CD14-positive monocyte (primary cell): ENCODE measurements at places on chromosomes 4 and X.

GRCh38 chr4:15510961-15511360, 41.3 kb downstream of the CC2D2A start:
- DNase-seq = no peak

- DNase-seq = no peak
Observed at GRCh38 chr4:43709443-43709842, 739.2 kb downstream of the KCTD8 start.

DNA sequence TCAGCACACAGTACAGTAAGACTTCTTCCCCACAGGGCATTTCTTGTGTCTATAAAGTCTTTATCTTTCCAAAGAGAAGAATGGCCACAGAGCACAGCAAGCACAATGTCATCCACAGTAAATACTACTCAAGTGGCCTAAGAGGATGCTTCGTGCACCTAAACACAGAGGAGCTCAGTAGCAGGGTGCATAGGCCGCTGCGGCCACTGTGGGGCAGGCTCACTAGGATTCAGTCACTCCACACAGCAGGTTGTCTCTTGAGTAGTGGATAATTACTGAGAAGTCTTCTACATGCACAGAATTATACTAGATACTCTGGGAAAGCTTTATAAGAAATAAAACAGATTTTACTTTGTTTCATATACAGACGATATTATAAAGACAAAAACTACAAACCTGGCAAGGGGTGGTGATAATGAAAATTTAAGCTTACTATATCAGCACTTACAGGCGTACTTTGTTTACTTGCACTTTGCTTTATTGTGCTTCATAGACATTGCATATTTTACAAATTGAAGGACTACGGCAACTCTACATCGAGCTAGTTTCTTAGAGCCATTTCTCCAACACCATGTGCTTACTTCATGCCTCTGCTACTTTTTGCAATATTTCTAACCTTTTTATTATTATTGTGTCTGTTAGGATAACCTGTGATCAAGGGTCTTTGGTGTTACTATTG, 78.5 kb downstream of the PRDM5 start:
- no peak for DNase-seq

DNA sequence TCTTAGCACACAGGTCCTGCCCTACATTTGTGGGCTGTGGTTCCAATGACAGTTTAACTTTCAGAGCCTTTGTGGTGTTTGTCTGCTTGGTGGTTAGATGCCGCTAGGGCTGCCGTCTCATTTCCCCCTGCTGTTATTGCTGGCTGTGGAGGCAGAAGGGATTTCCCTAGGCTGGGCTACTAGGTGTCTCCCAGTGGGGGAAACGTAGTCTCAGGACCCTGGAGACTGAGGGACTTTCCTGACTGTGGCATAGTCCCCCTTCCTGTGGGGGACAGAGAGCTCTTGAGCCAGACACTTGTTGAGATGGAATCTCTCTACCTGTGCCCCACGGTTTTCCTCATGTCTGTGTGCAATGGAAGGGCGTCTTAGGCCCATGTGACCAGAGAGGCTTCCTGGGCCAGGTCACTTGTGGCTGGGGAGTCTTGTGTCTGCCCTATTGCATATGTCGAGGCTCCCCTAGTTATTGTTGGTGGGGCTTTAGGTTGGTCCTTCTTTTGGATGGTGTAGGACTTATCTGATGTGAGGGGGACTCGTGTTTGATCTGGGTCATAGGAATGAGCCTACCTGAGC, 68.2 kb downstream of the ARHGAP10 start:
- DNase-seq = peak; percentile 59

DNA sequence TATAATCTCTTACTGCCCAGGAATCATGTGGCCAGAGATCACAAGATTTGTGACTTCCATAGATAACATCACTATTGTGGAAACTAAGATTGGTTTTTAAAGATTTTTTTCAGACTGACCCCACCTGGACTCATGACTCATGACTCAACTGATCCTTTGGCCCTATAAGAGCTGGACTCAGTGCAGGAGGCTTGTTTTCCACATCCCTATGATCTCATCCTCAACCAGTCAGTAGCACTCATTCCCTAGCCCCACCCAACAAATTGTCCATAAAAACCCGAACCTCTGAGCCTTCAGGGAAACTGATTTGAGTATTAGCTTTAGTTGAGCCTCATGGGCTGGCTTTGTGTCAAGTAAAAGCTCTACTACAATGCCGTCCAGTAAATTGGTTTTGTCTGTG, 7.9 kb upstream of the NOCT start:
- DNase-seq = no peak

DNA sequence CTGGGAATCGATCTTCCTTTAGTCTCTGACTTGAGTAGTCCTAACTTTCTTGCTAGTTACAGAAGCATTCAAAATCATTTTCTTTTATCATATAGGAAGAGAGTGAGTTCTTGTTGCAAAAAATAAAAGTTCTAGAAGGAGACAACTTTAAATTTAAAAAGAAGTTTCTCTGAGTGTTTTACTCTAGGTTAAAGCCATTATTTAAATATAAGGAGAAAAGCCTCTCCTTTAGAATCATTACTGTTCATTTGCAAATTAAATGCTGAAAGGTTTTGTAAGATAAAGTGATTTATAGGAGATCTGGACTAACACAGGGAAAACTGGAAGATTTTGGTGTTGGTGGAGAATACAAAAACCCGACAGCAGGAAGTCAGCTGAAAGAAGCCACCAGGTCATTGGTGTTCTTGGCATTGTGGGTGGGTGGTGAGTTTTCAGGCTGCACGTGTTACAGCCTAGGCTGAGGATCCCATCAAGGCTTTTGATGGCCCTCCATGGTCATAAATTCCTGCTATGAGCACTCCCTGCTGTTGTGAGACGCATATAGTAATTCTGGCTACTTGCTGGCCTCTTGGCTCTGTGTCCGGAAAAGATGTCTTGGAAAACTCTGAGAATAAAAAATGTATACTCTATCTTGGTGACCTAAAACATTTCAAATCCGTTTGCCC, 81.6 kb downstream of the GPAT3 start:
- DNase-seq = no peak

DNA sequence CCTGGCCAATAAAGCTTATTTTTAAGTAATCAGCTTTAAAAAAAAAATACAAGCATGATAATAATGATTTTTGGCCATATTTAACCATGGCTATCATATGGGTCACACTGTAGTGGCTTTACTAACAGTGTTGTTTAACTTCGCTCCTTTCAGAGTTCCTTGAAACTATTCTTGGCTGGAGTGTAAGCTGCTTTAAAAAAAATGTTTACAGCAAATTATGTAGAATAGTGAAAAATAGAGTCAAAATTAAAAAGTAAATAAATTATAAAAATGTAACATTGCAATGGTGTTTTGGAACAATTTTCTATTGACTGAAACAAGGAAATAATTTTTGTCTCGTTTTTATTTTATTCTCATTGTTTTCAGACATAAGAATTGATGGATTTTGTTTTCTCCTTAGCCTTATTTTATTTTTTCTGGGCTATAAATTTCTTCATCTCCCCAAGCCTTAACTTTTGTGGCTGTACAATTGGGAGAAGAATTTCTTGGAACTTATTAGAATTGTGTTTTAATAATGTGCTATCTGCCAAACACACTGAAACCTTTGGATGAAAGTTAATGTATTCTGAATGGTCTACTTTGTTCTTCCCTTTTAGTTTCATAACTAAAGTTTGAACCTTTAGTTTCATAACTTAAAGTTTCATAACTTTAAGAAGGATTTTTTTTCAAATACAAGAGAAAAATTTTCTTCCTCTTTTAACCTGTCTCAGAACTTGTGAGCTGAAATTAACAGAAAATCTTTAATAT, 182.0 kb downstream of the ARHGAP24 start:
- DNase-seq = no peak
